ENCODE measurements at places on chromosomes 6 and 20. TPM values are rescaled to one million over a fixed set of nuclear protein-coding genes. Genes with fewer than 3 reads are reported as not detected.

DNA sequence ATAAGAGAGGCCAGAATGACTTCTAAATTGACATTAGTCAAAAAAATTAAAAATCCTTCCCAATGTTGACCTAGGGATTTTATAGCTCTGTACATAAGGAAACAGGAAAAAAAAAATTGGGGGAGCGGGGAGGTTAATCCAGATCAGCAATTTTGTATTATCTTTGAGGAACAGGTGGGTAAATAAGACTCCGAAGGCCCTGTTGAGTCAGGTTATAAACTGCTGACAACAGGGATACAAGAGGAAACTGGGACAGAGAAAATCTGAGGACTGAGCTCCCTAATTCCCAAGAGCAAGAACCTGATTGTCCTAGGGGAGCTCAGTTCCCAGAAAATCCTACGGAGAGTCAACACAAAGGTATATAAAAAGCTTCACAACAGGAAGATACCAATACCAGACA, 26.8 kb upstream of the CRIP3 start:
- DNase-seq = no peak
- H3K27me3 ChIP-seq = no peaks in the 10 kb centered on the region
- H3K36me3 ChIP-seq = no peaks in the 10 kb centered on the region
- H3K4me3 ChIP-seq = no peak overlapping the region
- no peak overlapping the region for H3K27ac ChIP-seq
- H3K4me1 ChIP-seq = no peaks in the 10 kb centered on the region

- H3K4me3 ChIP-seq = no peak overlapping the region
- H3K4me1 ChIP-seq = peaks cover 1% of the 10 kb centered on the region
- no peaks in the 10 kb centered on the region for H3K27me3 ChIP-seq
- DNase-seq = no peak
Measured at GRCh38 chr6:111858347-111858746, 14.9 kb downstream of the FYN start.

DPPA5 gene
- total RNA-seq = not detected

- H3K36me3 ChIP-seq = no peaks in the 10 kb centered on the region
- H3K27ac ChIP-seq = no peak overlapping the region
- H3K4me3 ChIP-seq = no peak overlapping the region
Measured at GRCh38 chr20:4887586-4887985, 113.7 kb downstream of the SLC23A2 start.

TBX18 gene
- total RNA-seq = 2.9 TPM

DNA sequence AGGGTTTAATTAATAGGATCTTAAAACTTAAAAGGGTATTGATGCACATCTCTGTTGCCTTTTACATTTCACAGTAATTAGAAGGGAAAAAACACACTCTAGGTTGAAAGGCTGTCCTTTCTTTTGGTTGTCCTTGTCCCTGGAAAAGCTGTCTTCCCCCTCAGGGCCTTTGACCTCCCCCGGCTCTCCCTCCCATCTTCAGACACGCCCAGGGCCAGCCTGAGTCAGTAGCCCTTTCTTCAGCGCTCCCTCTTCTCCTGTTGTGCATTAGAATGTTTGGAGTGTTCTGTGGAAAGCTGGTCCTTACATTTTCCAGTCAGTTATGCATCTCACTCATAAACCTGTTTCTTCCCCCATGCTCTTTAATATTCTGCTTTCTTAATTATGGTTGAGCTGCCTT, 157.0 kb downstream of the MTHFD1L start:
- no peak overlapping the region for H3K27ac ChIP-seq
- H3K4me1 ChIP-seq = peaks cover 7% of the 10 kb centered on the region
- H3K27me3 ChIP-seq = no peaks in the 10 kb centered on the region
- no peak for DNase-seq

PRKN gene
- total RNA-seq = 10.1 TPM

DNA sequence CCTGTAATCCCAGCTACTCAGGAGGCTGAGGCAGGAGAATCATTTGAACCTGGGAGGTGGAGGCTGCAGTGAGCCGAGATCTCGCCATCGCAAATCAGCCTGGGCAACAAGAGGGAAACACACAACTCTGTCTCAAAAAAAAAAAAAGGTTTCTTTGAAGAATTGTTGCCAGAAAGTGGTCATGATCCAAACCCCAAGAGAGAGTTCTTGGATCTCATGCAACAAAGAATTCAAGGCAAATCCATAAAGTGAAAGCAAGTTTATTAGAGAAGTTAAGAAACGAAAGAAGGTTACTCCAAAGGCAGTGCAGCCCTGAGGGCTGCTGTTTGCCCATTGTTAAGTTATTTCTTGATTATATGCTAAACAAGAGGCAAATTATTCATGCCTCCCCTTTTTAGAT, 14.5 kb upstream of the KIFC1 start:
- no peak for DNase-seq
- H3K36me3 ChIP-seq = no peaks in the 10 kb centered on the region
- H3K4me1 ChIP-seq = peaks cover 4% of the 10 kb centered on the region

PGC gene
- not detected for total RNA-seq

- no peaks in the 10 kb centered on the region for H3K4me1 ChIP-seq
- H3K4me3 ChIP-seq = no peak overlapping the region
- DNase-seq = no peak
- no peak overlapping the region for H3K27ac ChIP-seq
Measured at GRCh38 chr6:128711149-128711548, 171.8 kb upstream of the LAMA2 start.

GRCh38 chr6:3039384-3039783, 28.9 kb upstream of the RIPK1 start:
- H3K27me3 ChIP-seq = no peaks in the 10 kb centered on the region
- no peak for DNase-seq
- no peak overlapping the region for H3K4me3 ChIP-seq
- no peak overlapping the region for H3K27ac ChIP-seq
- no peaks in the 10 kb centered on the region for H3K36me3 ChIP-seq
- H3K4me1 ChIP-seq = no peaks in the 10 kb centered on the region

All from ovary (tissue), 10 donors.